ENCODE measurements at places on chromosomes 5 and 9.

DNA sequence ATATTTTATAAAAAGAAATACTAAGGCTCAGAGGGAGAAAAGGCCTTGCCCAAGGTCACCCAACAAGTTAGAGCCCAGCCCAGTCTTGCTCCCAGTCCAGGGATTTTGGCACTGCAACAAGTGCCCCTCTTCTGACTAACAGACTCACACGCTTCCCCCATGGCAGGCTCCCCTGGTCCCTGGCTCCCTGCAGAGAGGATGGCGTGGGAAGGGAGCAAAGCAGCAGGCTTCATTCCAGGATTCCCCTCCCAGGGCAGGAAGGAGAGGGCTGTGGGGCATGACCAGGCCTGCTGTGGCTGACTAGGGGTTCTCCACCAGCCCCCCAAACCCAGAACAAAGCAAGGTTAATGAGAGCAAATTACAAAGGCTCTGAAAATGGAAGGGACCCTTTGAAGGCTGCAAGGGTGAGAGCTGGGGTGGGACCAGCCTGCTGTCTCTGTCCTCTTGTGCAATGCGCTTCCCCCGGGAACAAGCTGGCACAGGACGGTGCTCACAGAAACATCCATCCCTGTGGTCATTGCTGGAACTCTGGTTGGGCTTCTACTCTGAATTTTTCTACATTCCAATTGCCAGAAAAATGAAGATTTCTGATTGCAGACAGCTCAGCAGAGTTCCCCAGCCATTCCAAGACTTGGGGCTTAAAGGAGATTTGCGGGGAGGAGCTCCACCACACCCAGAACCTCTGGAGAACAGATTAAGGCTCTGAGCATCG is 37.1 kb upstream of the FAT2 start:
- DNase-seq, result no peak

DNA sequence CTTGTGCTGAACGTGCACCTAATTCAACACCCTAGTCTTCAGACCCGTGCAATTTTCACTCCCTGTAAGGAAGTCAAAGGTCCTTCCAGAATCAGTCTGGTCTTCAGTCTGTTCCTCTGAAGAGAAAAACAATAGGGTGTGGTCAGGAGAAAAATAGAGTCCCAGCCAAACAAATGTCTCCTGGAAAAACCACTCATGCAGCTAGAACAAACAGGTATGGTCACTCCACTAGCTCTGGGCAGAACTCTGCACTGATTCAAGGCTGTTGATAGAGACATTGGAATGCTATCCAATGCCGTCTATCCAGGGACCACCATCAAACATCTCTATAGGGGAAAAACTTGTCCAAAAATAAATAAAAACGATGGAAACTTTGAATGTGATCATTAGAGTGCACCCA is 81.8 kb upstream of the MAP3K1 start:
- no peak for DNase-seq

GRCh38 chr5:135024956-135025729 is 8.9 kb downstream of the PITX1 start:
- no peak for DNase-seq

DNA sequence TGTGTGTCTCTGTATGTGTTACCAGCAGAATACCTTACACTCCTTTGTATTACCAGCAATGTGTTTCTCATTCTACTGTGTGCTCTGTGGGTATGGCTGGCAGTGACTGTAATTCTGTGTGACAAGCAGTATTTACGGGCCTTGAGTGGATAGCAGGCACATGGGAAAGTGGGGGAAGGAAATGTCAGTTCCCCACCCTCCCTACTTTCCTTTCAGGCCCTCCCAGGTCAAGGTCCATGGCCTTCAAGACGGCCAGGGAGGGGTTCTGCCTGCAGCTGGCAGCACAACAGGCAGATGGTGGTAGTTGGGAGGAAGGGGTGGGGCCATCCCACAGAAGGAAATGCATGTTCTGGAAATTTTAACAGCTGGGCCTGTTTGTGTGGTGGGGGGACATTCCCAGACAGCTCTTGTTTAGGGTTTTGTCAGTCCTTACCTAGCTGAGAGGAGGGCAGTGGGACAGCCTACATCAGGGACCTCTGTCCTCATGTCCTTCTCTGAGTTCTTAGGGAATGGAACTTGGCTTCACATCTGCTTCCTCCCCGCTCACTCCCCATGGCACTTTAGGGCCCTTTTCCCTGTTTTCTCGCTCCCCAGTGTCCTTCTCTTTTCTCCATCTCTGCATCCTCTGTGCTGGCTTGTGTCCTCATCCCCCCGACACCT is 14.6 kb upstream of the TNIP1 start:
- no peak for DNase-seq

DNA sequence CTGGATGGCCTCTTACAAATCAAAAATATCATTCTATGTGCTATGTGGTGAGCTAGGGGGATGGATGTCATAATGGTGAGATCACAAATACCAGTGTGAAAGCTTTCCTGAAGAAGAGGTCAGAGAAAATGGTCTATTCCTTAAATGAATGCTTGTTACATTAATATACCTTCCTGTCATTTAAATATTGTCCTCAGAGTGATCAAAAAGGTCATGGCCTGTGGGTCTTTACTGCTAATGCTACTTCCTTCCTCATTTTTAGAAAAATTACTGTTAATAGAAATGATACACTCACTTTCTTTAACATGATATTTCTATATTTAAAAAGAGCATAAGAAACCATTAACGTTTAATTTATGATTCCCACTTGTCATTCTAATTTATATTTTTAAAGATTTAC is 9.7 kb downstream of the OMD start:
- DNase-seq, result no peak

DNA sequence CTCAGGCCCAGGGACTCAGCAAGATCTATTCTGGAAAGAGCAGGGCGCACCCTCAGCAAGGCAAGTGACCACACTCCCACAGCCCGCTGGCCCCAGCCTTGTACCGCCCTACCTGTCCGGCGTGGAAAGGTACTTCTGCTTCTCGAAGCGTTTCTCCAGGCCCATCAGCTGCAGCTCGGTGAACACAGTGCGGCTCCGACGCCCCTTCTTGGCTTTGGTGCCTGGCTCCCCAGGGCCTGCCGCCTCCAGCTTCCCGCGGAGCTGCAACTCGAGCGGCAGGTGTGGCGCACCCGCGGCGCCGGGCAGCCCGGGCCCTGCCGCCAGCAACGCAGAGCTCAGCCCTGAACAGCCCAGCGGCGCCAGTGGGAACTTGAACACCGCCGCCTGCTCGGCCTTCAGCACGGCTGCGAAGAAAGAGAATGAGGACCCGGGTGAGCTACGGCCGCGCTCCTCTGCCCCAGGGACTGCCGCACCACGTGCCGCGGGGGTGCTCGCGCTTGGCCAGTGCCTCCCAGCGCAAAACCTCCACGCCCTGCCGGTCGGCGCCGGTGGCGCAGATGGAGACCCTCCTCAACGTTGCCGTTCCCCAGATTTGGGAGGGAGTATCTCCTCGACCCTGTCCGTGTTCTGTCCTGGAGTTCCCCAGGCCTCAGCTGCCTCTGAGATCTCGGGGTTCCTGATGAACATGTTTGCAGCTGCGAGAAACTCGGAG is 2.2 kb downstream of the BARX1 start:
- no peak for DNase-seq

GRCh38 chr5:38673671-38674071 is 117.2 kb upstream of the LIFR start:
- no peak for DNase-seq

DNA sequence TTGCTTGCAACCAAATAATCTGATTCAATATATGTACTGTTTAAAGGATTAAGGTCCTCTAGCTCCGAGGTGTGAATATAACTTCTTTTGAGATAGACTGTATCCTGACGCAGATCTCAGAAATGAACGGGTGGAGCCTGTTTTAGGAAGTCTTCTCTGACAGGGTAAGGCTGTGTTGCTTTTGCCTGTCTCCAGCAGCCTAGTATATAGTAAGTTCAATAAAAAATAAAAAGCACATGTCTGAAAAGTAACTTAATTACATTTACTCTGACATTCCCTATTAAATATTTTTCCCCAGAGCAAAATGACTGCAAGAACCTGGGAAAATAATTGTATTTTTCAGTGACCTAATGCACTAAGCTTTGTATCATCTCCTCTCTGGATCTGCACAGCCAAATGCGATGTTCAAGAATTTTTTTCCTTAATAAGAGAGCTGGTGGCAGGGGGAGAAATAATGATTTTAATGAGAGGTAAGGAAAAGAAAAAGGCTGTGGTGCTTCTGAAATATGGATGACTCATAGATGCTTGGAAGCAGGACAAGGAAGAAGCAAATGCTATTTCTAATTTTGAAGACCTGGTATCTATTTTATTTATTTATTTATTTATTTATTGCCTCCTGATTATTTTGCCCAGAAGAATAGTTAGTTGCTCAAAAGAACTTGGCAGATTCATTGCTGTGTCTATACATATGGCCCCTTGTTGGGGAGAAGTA is 7.3 kb downstream of the PPP3R2 start:
- DNase-seq, result no peak

Data from activated B cell treated with CpG ODN at 0.5 μM for 24 hours (primary cell).